ENCODE measurements at places on chromosomes 1 and 21. TPM values are rescaled to one million over a fixed set of nuclear protein-coding genes. Genes with fewer than 3 reads are reported as not detected.
A peak's percentile ranks its signal among the peaks of the same experiment; 100 is the strongest.

- DNase-seq = no peak
Measured at GRCh38 chr1:166170726-166171125, 3.9 kb upstream of the FAM78B start.

PALMD gene
- not detected for total RNA-seq

CRABP2 gene
- 180 TPM for total RNA-seq

DENND2C gene
- total RNA-seq = 3.4 TPM

CATSPERE gene
- total RNA-seq = 0.31 TPM

GRCh38 chr1:40162753-40163441 is 1.7 kb downstream of the RLF start:
- no peak for DNase-seq

DNA sequence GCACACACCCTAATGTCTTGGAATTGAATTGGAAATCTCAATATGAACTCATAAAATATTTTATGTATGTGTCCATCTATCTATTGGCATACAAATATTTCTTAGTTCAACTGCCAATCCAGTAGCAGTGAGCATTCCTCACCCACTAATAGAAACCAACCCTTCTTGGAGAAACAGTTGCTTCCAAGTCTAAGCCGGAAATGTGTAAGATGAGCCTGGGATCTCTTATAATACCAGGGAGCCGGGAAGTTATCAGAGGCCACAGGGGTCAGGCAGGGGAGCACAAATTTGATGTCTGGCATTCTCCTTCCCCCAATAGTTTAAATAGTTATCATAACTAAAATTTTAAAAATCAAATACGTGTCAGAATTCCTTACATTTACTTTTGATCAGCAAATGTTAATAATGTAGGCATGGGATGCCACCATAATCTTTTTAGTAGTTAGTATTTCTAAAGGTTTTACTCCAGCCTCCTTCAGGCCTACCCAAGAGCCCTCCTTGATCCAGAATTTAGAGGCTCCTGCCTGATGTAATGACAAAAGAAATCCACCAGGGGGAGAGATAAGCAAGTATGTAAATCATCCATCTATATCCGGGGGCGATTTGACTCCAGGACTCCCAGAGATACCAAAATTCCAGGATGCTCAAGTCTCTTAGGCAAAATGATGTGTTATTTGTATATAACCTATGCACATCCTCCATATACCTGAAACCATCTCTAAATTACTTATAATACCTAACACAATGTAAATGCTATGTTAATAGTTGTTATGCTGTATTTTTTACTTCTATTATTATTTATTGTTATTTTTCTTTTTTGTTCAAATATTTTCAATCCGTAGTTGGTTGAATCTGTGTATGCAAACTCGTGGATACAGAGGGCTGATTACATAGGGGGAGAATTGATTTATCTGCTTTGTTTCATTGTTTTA is 218.7 kb upstream of the COA6 start:
- DNase-seq = peak; percentile 51

EDN2 gene
- total RNA-seq = 0.22 TPM

DNA sequence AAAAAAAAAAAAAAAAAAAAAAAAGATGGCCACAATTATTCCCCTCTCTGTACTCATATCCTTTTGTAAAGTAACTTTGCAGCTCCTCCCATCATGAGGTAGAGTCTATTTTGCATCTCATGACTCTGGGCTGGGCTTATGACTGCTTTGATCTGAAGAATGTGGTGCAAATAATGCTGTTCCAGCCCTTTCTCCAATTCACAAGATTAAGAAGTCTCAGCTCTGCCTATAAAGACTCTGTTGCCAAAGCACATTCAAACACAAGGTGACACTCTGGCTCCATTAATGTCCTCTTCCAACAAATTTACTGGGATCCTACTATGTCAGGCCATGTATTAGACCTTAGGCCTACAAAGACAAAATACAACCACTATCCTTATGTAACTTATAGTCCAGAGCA is 64.8 kb upstream of the PTCH2 start:
- DNase-seq = no peak

DNA sequence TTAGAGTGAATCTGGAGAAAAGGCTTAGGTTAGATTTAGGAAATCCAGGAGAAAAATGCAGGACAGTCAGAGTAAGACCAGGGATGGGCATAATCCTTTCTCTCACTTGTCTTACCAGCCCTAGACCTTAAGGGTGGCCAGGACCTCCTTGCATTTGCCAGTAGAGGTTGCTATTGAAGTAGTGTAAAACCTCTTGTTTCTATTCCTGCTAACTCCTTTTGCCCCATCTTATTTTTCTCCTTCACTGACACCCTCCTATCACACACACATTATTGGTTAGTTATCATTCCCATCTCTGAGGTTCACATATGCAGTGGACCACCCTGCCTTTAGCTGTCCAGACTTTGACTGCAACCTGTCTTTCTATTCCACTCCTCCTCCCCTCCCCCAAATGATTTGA is 75.0 kb upstream of the MACF1 start:
- no peak for DNase-seq

TMPRSS15 gene
- not detected for total RNA-seq

DNA sequence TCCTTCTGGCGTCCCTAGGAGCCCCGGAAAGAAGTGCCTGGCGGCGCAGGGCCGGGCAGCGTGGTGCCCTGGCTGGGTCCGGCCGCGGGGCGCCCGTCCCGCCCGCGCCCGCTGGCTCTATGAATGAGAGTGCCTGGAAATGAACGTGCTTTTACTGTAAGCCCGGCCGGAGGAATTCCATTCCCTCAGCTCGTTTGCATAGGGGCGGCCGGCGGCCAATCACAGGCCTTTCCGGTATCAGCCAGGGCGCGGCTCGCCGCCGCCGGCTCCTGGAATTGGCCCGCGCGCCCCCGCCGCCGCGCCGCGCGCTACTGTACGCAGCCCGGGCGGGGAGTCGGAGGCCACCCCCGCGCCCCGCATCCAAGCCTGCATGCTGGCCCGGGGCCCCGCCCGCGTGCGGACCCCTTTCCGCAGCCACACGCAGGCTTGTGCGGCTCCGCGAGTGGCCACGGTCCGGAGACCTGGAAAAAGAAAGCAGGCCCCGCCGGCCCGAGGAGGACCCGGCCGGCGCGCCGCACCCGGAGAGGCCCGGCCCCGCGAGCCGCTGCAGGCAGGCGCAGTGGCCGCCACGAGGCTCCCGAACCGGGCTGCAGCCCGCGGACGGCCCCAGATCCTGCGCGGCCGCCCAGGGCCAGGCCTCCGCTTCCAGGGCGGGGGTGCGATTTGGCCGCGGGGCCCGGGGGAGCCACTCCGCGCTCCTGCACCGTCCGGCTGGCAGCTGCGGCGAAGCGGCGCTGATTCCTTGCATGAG is 160.4 kb downstream of the RUNX1 start:
- DNase-seq = peak; percentile 93

TAS1R1 gene
- total RNA-seq = not detected

EXOC8 gene
- total RNA-seq = 10.5 TPM

DNA sequence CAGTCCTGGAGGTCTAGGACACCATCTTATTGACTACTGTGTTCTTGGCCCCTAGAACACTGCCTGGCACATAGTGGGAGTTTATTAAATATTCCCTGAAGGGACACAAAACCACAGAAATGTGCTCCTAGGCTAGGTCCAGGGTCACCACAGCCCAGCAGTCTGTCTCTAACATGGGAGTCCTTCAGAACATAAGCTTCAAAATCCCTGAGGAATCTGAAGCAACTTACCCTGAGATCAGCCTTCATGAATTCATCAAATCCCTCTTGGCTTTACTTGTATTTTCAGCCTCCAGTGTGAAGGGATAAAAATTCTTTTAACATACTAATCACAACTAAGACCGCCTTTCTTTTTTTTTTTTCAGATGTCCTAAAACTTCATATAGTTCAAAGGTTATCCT is 32.7 kb upstream of the BCAR3 start:
- no peak for DNase-seq

SH3BP5L gene
- total RNA-seq = 27.6 TPM

DNA sequence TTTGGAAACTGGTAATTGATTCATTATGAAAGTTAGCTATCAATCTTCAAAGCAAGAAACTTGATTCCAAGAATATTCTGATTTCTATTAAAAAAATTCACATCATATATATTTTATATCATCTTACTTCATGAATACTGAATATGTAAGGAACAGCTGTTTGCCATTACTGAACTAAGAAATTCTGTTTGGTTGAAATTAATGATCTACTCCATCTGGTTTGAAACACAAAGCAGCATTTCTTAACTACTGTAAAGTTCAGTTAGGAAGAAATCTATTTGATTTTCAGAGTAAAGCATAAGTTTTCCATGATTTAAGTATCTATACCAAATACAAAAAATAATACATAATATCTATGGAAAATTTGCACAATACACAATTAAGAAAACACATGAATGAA is 66.0 kb upstream of the SCYL3 start:
- no peak for DNase-seq

DNA sequence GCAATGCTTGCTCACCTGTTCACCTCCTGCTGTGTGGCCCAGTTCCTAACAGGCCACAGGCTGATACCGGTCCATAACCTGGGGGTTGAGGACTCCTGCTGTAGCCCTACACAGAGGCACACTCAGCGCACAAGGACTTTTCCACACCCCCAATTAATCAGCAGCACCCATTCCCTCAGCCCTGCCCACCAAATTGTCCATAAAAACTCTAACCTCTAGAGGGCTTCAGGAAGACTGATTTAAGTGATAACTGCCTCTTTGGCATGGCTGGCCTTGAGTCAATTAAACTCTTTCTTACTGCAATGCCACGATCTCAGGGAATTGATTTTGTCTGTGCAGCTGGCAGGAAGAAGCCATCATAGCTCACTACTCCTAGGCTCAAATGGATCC is 71.3 kb upstream of the MUTYH start:
- no peak for DNase-seq

DNA sequence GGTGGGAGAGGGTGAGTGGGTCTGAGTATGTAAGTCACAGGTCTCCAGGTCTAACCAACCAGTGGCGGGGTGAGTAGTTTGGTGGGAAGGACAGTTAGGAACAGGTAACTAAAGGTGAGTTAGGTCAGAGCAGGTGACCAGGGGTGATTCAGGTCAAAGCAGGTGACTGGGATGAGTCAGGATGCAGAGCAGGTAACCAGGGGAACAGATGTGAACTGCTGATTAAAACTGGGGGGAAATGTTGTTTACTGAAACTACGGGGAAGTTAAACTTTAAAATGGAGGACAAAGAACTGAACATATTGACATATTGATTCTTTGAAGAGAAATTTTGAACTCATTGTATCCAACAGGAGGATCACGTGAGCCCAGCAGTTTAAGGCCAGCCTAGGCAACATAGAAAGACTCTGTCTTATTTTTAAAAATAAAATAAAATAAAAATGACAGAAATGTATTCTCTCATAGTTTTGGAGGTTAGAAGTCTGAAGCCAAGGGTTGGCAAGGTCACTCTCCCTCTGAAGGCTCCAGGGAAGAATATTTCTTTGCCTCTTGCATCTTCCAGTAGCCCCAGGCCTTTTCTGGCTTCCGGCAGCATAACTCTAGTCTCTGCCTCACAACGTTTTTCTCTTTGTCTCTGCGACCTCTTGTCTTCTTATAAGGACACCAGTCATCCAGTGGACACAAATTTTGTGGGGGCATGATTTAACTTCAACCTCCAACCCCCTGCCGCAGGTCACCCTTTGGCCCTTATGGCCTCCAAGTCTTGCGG is 64.3 kb upstream of the TINAGL1 start:
- no peak for DNase-seq
